ENCODE measurements at places on chromosomes 12 and 14. TPM values are rescaled to one million over a fixed set of nuclear protein-coding genes. Genes with fewer than 3 reads are reported as not detected.

PTPRO gene
- not detected for total RNA-seq

GUCY2C gene
- not detected for total RNA-seq

NAV3 gene
- total RNA-seq, result not detected

RAB21 gene
- 91.8 TPM for total RNA-seq

OXA1L gene
- 122 TPM for total RNA-seq
